ENCODE measurements at places on chromosomes 1 and 21. TPM values are rescaled to one million over a fixed set of nuclear protein-coding genes. Genes with fewer than 3 reads are reported as not detected.

The RPTN gene
- total RNA-seq = not detected

The HPDL gene
- total RNA-seq = 51.9 TPM

The C1orf159 gene
- 37.1 TPM for total RNA-seq

The ATP6V1G3 gene
- not detected for total RNA-seq

The WDR77 gene
- total RNA-seq = 67.1 TPM

The CRNN gene
- not detected for total RNA-seq
